ENCODE measurements at places on chromosomes 3 and 15.

DNA sequence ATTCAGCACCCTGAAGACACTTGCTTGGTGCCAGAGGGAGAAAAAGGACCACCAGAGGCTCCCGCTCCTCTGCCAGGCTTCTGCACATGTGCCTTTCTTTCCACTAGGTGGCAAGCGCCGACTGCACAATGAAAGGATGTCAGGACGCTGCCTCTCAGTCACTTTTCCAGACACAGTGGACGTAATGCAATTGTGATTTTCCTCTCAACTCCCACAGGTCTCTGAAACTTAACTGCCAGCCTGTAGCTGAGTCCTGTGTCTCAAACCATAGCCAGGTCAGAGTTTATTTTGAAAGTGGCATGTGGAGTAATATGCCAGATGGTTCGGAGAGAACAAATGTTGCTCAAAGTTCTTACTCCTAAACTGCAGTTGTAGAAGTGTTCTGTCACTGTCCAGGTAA, 162.9 kb downstream of the ITPR1 start:
- DNase-seq: no peak

GRCh38 chr15:53469422-53469821, 290.0 kb downstream of the WDR72 start:
- DNase-seq: no peak

GRCh38 chr3:111373861-111374260, 168.1 kb upstream of the CD96 start:
- no peak for DNase-seq

- no peak for DNase-seq
These were observed 25.4 kb downstream of the ALS2CL start for GRCh38 chr3:46668116-46668515.

DNA sequence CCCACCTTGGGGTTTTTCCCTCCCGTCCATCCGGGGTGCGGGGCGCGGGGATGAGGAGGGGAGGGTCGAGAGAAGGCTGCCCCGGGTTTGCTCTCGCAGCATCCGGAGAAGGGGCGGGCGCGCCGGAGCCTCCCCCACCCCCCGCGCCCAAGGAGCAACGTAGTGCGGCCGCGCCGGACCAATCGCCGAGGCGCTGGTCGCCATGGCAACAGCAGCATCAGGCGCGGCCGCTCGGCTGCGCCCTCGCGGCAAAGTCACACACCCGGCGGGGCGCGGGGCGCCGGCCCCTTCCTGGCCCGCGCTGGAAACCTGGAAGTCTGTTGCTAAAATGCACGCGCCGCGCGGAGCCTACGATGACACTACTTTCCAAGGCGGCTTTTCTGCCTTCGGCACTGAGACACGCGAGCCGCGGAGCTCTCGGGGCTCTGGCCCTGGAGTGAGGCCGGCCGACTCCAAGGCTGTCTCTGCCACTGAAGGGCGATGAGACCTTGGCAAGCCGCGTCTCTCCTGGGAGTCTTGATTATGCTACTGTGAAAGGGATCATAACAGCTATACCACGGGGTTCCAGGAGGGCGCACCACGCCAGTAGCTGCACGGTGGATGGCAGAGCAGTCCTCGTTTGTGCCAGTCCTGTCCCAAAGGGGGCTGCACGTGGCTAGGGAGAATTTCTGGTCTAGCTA, at the start of gene IQSEC1:
IQSEC1 (minus strand) TSS at position 104 of the 680 bp plus-strand sequence. CDS start 415 bp downstream, outside the sequence.
- no peak for DNase-seq

- DNase-seq: no peak
These were observed 710 bp downstream of the TJP1 start for GRCh38 chr15:29821416-29822099.

DNA sequence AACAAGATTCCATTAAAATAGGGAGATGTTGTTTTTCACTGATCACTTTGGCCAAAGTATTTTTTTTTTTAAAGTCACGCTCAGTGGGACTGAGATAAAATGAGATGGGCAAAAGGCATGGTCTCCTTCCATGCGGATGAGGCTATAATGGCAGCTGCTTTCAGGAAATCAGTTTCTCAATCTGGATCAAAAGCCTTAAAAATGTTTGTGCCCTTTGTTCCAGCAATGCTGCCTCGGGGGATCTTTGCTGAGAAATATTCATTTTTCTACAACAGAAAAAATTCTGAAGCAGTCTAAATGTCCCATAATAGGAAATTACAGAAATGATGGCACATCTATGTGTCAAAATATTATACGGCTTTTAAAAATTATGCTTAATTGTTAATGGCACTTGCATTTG, 97.2 kb downstream of the SMAD6 start:
- DNase-seq: no peak

DNA sequence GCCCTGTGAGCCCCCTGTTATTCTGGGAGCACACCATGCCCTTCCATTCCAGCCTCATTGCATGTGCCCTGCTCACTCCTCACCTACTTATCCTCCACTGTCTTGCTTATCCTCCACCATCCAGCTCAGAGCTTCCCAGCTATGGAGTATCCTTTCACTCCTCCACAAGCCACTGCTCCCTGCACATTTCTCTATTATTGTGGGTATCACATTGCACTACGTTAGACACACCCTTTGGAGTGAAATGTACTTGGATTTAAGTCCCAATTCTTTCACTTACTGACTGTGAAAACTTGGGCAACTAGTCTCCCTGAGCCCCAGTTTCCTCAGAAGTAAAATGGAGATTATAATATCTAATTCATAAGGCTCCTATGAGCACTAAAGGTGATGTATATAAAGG, 4.3 kb downstream of the MASP1 start:
- DNase-seq: no peak

DNA sequence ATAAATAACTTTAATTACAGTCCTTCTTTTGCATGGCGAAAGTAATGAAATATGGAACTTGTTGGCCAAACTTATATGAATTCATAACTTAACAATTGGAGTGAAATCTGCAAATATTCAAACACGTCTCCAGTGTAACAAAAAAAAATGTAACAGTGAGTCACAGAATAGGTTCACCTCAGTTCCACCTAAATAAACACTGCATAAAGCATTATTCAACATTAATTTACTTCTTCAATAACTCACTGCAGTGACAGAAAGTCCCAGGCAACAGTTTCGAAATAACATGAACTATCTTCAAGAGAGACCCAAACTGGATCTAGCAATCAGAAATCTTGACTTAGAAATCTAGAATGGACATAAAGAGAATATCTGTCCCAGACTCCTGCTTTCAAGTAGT, 75.6 kb downstream of the GMNC start:
- DNase-seq: no peak

GRCh38 chr3:180626844-180627243, 24.9 kb downstream of the TTC14 start:
- DNase-seq: no peak

DNA sequence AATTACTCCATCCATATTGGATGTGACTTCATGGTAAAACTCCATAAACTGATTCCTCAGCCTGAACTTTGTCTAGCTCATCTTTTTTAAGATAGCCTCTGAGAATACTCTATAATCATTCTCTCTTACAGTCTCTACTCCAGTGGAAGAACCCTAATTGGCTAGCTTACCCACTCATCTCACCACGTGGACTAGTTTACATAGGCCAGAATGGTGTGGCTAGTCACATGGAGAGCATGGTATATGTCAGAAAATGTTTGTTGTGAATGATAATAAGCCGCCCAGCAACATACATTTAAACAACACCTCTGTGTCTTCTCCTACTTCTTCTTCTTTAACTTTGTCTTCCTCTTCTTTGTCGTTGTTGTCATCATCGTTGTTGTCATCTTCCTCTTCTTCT, 389.2 kb upstream of the LRRC3B start:
- no peak for DNase-seq

GRCh38 chr3:151768393-151768930, 34.7 kb downstream of the AADACL2 start:
- DNase-seq: no peak

- DNase-seq: no peak
These were observed 31.5 kb downstream of the NGRN start for GRCh38 chr15:90297021-90297420.

GRCh38 chr15:89146366-89146765, 58.1 kb downstream of the ABHD2 start:
- DNase-seq: no peak

DNA sequence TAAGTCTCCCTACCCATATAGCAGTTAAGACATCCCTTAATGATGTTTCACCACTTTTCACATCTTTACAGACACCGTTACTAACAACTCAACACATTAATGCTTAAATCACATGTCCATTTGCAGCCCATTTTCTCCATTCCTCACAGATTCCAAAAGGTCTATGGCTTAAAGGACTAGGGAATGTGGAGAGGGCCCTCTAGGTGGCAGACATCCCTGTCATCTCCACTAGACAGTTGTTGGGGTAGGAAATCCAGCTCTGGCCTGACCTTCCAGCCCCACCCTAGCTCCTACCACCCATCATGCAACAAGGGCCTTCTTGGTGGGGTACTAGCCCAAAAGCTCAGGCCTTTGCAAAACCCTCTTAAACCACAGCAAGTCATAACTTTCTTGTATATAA, 25.2 kb downstream of the CPEB1 start:
- no peak for DNase-seq

DNA sequence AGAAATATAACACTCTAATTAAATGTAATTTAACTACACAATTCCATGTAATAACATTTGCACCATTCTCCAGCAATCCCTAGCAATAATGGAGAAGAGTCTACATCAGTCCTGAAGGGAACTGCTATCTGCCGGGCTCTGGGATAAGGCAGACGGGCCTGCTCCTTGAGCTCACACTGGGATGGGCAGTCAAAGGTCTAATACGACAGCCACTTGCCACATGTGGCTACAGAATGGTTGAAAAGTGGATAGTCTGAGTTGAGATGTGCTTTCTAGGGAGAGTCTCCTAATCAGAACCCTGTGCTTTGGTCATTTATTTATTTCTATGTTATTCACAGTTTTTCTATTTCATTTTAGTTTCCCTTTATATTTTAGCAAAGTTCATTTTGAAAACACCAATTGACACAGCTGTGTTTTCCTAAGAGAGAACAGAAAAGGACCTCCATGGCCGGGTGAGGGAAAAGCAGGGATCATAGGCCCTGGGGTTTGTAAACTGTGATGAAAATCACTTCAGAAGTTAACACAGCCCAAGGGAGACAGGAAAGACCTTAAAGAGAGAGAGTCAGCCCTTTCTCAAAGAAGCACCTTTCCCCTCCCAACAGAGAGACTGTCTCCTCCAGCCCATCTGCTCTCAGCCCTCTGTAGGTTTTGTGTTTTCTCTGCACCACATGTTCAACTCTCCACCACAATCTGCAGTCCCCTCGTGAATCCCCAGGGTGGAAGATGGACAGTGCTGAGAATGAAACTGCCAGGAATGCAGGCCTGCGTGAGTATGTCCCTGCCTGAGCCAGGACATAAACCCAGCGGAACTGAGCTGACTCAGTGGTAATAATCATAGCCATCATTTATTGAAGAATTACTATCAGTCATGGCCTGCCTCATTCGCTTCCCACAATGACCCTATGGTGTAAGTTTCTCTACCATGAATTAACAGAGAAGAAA, 11.6 kb downstream of the FSIP1 start:
- DNase-seq: no peak

GRCh38 chr3:140505213-140505612, 172.7 kb upstream of the TRIM42 start:
- DNase-seq: no peak

- no peak for DNase-seq
These were observed 473.9 kb upstream of the THBS1 start for GRCh38 chr15:39106950-39107349.

DNA sequence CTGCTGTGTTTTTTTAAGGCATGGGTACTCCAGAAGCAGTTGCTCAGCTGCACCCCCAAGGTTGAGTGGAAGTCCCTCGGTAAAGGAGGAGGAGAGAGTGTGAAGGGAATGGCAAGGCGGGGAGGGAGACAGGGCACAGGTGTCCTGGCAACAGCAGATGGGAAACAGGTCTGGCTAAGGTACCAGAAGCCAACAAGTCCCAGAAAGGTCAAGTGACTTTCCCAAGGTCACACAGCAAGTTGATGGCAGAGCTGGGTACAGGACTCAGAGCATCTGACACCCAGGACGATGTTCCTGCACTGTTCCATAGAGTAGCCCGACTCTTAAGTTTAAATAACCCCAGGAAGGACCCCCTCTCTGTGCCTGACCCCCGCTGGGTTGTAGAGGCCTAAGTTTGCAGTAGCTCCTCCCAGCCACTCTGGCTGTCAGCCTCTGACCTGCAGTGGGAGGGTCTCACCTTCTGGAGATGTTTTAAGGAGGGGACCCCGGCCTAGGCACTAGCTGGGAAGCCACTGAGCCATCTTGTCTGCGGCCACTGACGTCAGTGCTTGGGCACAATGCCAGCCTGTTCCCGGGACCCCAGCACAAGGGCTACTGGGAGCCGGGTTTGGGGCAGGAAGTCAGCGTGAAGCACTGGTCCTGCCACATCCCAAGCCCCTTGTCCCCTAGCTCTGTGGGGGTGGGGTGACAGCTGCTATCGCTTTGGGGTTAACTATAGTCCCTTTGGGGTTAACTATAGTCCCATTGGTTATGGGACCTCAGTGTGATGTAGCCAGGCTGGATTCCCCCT, 10.5 kb downstream of the CSK start:
- DNase-seq: no peak

DNA sequence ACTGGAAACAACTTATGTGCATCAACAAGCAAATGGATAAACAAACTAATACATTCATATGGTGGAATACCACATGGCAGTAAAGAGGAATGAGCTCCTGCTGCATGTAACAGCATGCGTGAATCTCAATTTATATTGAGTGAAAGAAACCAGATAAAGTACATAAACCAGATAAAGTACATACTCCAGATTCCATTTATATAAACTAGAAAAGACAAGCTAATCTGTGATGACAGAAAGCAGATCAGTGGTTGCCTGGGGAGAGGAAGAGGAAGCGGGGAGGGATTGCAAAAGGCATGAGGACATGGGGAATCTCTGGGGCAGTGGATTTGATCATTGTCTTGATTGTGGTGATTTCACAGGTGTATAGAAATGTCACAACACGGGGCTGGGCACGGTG, 34.2 kb downstream of the LIMD1 start:
- DNase-seq: peak; percentile 88

GRCh38 chr3:73401059-73401458, 223.7 kb downstream of the PDZRN3 start:
- DNase-seq: no peak

DNA sequence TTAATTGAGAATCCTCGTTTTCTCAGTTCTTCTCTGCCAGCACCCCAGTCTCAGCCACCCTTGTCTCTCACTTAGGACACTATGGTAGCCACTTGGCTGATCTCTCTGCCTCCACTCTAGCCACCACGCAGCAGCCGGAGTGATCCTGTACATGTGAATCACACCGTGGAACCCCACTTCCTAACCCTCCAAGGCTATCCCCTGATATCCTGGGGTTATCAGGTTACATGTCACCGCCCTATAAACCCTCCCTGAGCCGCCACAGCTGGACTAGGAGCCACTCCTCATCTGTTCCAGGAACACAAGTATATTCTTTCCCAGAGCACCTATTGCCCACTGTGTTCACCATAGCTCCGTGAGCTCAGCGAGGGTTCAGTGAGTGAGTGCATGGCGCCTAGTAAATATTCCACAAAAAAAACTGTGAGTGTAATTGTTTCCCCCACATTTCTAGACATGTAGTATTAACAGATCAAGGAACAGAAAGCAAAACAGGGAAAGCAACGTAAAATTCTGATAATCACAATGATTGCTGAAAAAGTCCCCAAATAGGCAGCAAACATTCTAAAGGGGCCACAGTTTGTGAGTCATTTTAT, 661 bp upstream of the PARP14 start:
- no peak for DNase-seq

Measured in GF-D8 (cell line).